H54 (cell line): ENCODE measurements at places on chromosomes 16 and 17.

DNA sequence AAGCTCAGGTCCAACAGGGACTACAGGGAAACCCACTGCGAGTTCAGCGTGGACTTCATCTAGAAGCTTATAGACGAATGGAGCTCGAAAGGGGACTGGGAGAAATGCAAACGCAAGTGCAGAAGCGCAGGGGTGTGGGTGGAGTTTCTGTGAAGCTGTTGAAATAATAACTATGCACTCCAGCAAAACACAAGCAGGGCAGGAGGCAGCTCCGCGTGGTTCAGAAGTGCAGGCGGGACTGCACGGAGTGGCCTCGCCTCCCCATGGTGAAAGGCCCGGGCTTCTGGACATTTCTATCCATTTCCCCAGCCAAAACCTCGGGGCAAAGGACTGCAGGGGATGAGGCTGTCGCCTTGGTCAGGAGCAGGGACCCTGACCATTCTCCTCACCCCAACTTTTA is 74.5 kb downstream of the ZNF423 start:
- DNase-seq: no peak

DNA sequence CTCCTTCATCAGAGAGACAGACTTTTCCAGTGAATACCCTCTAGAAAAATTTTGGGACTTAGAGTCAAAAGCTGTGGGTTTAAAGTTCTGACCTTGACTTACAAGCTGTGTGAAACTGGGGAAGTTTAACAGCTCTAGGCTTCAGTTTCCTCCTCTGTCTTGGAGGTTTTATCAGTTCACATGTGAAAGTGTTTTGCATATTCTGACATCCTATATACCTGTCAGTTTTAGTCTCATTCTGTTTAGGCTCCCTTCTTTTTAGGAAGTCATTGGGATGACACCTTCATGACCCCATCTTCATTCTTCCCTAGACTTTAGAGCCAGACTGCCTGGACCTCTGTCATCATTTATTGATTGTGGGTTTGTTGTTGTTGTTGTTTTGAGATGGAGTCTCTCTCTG is 44.4 kb downstream of the YPEL2 start:
- no peak for DNase-seq

GRCh38 chr16:87834005-87834667 is 35.2 kb downstream of the SLC7A5 start:
- DNase-seq: no peak

GRCh38 chr17:75762513-75763268 is 2.3 kb downstream of the GALK1 start:
- no peak for DNase-seq

DNA sequence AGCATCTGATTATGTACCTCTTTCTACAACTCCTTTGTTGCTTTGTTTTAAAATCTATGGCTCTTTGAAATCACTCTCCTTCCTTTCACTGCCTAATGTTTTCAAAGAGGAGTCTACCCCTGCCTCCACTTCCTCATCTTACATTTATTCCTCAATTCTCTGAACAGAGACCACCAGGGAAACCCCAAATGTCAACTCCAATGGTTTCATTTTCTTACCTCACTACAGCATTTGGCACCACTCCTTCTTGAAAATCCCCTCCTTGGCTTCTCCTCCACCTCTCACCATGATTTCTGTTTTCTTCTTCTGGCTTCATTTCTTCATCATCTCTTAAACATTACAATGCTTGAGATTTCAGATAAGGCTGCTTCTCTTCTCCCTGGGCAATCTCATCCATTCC is 2.4 kb upstream of the PIK3R5 start:
- no peak for DNase-seq

DNA sequence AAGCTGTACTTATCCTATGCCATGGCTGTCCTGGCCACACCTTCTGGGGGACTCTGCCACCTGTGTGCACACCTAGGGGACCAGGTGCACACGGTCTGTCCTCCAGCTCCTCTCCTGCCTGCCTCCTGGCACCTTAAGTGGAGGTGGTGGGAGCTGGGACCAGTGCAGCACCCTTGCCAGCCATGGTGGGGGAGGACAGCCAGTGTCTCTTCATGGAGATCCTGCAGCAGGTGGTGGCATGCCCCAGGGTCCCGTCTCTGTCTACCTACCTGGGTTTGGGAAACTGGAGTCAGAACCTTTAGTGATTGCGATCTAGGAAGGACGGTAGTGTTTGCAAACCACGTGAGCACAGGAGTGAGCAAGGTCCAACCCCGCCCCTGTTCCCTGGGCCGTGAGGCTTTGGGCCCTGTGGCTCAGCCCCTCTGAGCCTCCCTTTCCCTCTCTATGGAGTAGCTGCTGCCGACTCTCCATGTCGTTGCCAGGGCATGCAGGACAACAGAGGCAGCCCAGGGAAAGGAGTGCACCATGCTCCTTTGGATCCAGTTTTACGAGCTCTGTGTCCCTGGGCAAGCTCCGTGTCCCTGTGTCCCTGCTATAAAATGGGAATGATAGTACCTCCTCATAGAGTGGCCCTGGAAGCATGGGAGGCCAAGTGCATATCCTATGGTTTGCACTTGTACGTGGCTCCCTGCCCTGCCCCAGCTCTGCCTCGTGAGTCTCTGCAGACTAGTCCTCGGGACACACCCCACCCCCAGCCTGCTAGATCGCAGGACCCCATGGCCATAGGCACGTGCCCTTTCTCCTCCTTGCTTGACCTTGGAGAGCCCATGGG is 7.1 kb downstream of the ADGRG1 start:
- DNase-seq: no peak

DNA sequence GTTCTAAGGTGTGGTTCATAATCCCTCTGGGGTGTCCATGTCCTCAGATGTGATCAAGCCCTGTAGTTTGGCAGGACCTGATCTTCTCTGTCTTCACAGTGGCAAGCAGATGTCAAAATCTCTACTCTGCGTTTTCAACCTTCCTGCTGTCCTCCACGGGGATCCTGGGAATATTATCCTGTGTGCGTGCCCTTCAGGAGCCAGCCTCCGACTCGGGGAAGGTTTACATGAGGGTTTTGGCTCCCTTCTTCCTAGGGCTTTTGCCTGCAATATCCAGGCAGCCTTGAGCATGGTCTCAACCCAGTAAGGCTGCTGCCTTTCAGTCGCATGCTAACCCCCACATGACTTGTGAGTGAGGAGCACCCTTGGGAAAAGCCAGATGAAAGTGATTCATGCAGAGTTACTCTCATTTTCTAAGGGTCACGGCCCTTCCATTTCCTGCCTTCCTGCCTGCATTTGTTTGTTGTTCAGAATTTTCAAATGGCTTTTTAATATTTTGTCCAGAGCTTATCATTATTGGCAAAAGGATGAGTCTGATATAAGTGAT is 202.2 kb upstream of the CHMP6 start:
- peak; percentile 71 for DNase-seq

- no peak for DNase-seq
Measured at GRCh38 chr16:84407588-84408313, 39.4 kb downstream of the ATP2C2 start.

DNA sequence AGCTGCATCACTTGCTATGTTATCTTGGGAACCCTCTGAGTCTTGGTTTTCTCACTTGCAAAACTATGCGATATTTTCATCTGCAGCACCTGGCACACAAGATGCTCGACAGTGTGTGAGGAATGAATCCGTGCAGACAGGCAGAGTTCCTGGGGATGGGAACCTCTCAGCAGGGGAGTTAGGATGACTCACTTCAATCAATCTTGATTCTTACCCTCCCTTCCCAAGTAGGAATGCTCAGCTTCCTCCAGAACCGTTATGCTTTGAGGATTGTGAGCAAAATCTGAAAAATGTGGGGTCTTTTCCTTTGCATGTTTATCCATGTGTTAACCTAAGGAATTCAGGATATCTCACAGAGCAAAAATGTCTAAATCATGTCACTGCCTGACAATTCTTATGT is 68.9 kb upstream of the HNF1B start:
- DNase-seq: peak; percentile 66

DNA sequence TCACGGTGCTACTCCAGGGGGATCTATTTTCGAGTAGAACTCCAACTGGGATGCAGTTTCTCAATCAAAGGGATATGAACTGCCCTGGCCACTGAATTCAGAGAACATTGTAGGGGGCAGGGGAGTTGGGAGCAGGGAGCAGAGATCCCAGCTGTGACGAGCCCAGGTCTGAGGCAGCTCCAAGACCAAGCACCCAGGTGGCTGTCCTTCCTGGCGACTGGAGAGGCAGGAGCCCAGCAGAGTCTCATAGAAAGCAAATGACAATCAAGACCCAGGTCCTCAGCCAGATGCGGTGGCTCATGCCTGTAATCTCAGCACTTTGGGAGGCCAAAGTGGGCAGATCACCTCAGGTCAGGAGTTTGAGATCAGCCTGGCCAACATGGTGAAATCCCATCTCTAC is 60.1 kb downstream of the TK2 start:
- DNase-seq: no peak

GRCh38 chr16:53612003-53612402 is 91.7 kb downstream of the RPGRIP1L start:
- DNase-seq: no peak

GRCh38 chr16:76955629-76956028 is 235.4 kb upstream of the MON1B start:
- DNase-seq: no peak
